ENCODE measurements at places on chromosomes 16 and 17.

- no peak for DNase-seq
Observed at GRCh38 chr17:27782791-27783206, 17.5 kb downstream of the NOS2 start.

GRCh38 chr17:22286337-22287041 lies 594.2 kb downstream of the KCNJ18 start:
- no peak for DNase-seq

GRCh38 chr16:57305159-57305811 lies 20.8 kb upstream of the PLLP start:
- DNase-seq = no peak

DNA sequence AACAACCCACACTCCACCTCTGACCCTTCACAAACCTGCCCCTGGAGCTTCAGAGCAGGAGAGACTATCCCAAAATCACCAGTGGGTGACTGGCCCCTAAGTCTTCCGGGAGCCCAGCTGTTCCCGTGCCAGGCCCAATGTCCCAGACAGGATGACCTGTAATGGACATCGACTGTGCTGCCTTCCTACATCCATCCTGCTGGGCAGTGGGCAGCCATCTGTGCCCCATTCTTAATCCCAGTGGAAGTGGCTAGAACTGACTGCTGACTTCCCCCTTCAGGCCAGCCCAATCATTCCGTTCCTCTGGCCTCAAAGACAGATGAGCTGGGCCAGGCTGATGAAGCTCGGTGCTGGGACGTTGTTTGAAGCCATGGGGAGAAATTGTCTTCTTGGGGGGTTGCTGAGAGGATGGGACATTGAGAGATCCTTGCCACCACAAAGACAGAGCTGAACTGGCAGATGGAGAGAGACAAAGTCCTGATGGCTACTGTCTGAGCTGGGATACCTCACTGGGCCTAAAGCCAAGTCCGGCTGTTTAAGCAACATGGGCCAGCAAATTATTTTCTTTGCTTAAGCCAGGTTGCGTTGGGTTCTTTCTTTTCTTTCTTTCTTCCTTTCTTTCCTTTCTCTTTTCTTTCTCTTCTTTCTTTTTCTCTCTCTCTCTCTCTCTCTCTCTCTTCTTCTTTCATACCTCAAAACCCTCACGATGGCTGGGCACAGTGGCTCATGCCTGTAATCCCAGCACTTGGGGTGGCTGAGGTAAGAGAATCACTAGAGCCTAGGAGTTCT lies 17.9 kb upstream of the ALOX15B start:
- no peak for DNase-seq

GRCh38 chr16:19771796-19772195 lies 53.7 kb downstream of the IQCK start:
- DNase-seq = no peak

DNA sequence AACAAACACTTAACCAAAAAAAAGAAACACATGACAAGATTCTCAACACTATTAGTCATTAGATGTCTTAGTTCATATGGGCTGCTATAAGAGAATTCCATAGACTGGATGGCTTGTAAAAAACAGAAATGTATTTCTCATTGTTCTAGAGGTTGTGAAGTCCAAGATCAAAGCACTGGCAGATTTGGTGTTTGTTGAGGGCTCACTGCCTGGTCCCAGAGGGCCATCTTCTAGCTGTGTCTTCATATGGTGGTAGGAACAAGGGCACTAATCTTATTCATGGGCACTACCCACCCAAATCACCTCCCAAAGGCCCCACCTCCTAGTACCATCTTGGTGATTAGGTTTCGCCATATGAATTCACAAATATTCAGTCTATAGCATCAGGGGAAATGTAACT lies 162.5 kb upstream of the SDK2 start:
- no peak for DNase-seq

GRCh38 chr17:7855660-7856010 lies 769 bp downstream of the TMEM88 start:
- DNase-seq = no peak

GRCh38 chr16:84093879-84094270 lies 22.9 kb downstream of the MBTPS1 start:
- DNase-seq = no peak

DNA sequence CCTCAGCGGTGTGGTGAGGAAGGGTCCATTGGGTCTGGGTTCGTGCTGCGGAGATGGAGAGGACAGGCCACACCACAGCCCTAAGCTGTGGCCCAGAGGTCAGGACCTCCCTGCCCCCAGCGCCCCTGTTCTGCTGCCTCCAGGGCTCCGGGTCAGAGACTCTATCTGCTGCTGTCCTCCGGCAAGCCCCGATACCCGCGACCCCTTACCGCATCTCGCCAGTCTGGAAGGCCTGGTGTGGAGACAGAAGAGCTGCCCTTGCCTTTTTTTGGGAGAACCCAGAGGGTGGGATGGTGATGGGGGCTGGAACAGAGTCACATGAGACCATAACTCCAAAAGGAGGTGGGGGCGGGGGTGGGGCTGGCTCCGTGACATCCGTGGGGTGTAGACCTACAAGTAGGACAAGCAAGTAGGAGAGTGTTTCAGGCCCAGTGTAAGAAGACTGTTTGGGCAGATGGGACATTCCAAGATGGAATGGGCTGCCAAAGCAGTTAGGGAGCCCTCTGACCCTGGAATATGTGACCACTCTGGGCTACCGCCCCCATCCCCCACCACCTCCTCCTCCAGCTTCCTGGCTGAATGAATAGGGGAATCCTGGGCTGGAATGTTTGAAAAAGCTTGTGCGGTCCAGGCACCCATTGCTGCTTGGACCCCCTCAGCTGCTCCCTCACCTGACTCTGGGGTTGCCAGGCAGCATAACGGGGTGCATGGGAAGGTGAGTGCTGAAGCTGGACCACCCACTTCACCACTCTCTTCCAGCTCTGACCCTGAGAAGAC lies 1.4 kb downstream of the XYLT2 start:
- no peak for DNase-seq

GRCh38 chr17:68539548-68540467 lies 27.6 kb downstream of the PRKAR1A start:
- DNase-seq = peak; percentile 13

DNA sequence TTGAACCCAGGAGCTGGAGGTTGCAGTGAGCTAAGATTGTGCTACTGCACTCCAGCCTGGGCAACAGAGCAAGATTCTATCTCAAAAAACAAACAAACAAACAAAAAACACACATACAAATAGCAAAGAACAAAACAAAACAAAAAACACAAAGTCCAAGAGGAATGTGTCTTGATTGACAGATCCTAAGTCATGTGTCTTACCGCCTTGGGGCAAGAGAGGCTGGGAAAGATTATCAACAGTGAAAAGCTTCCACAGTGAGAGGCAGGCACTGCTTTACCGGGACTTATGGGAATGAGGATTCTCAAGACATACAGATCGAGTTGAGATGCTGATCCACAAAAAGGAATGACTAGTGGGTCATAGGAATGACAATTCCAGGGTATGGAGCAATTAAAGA lies 62.7 kb upstream of the GAS7 start:
- no peak for DNase-seq

GRCh38 chr17:72531729-72532128 lies 410.9 kb downstream of the SOX9 start:
- no peak for DNase-seq

DNA sequence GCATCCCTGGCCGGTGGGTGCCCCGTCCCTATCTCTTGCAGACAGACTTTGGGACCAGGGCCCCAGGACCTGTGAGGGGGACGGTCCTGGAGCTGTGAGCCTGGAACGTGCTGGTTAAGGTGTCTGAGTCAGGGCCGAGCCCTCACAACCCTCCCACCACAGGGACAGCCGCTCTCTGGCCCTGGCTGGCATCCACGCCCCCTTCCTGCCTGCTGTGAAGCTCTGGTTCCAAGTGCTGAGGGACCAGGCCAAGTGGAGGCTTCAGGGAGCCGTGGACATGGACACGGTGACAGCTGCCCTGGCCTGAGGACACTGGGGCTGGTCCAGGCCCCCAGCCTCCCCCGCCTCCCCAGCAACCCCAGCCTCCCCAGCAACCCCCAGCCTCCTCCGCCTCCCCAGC lies 6.6 kb downstream of the TSR3 start:
- DNase-seq = no peak

GRCh38 chr17:17970699-17971430 lies 1.3 kb downstream of the TOM1L2 start:
- DNase-seq = no peak

DNA sequence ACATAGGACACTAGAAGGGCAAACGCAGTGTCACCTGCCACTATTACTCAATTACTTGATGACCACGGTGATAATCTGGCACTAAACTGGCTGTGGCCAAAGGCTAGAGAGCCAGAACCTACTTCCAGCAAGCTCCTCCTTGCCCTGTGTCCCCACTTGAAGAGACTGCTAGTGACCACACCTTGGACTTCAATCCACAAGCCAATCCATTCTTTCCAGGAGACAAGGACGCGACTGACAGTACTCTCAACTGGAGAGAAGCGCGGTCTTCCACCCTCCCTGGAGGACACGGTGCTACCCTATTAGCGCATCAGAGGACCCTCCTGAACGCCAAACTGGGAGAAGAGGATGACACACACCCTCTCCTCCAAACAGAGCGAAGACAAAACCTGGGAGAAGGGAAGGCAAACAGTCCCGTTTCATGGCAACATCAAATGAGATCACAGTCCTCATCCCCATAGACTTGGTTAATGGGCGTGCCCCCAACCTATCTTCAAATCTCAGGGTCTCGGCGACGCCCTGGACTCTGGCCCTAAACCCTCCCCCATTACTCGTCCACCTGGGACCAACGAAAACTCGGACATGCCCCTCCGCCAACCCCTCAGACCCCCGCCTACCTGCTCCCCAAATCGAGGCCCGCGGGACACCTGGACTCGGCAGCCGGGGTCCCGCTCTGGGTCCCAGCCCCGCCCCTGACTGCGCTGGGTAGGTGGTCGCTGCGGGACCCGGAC lies 508 bp downstream of the FLCN start:
- DNase-seq = no peak

DNA sequence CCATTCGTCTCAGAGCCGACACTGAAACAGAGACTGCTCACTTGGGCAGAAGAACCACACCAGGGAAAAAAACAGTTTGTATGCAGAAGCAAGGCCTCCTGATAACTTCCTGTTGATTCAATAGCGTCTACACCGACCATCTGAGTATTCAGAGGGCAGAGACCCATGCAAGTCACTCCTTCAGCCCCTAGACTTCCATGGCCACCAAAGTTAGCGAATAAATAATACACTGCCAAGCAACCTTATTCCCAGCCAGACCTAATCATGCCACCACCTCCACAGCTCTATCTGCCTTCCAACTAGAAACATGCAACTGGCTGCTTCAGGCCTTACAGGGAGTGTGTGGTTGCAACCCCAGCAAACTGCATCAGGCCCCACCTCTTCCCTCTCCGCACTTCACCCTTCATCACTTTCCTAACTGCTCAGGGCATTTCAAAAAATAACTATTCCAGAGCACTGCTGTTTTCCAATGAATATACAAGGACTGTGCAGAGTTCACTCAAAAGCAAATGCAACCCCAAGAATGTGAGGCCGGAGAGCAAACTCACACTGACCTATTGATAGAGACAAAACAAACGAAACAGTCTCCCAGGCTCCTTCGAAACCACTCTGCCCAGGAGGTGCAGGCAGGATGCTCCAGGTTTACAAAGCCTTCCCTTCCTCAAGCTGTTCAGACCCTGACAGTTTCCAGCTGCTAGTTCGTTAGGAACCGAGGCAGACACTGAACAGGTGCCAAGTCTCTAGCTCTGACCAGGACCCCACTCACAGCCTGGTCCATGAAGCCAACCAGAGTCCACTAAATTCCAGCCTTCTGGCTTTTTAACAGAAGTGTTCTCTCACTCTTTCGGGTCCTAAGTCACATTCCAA lies 3.6 kb downstream of the USP7 start:
- no peak for DNase-seq

GRCh38 chr17:8963647-8964258 lies 1.8 kb downstream of the PIK3R5 start:
- peak; percentile 26 for DNase-seq

- DNase-seq = no peak
Observed at GRCh38 chr17:49962599-49963308, 6.2 kb upstream of the DLX4 start.

GRCh38 chr17:64455993-64456885 lies 7.3 kb downstream of the MILR1 start:
- no peak for DNase-seq

DNA sequence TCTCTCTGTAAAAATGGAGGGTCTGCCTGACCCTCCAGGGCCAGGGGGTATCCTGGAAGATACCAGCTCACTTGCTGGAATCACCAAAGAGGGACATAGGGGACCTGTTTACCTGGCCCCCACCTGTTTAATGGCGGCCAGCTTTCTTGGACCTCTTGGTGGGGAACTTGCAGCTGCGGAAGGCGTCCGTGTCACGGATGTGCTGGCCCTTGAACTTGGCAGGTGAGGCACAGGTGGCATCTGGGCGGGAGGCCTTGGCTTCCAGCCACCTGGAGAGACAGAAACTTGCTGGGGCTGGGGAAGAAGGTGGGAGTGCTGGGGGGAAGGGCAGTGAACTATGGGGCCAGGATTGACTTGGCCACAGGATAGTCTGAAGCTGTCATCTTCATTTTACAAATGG lies 3.5 kb downstream of the CHAD start:
- no peak for DNase-seq

All from hematopoietic multipotent progenitor cell (in vitro differentiated cells).